SK-N-MC (cell line): ENCODE measurements at places on chromosomes 5 and 9.

- DNase-seq = no peak
Observed at GRCh38 chr5:23583081-23583480, 75.7 kb downstream of the PRDM9 start.

GRCh38 chr5:168348084-168348414 is 56.6 kb downstream of the WWC1 start:
- no peak for DNase-seq

GRCh38 chr9:84773022-84773421 is 103.5 kb downstream of the NTRK2 start:
- no peak for DNase-seq

GRCh38 chr5:138105709-138106108 is 21.9 kb downstream of the WNT8A start:
- no peak for DNase-seq

DNA sequence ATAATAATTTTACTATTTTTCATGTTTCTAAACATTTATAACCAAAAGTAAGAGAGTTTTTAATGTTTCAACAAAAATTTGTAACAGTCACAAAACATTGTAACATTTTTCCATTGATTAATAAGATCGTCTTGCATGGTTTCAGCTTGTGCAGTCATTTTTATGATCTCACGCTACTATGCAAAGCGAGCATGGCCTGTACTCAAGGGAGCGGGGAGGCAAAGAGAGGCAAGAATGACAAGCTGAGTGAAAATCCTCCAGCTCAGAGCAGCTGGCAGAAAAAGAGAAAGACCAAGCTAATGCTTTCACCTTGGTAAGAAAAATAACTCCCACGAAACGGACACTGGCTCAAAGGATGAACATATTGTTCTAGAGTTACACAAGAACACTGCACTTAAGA is 90.0 kb upstream of the SV2C start:
- no peak for DNase-seq

DNA sequence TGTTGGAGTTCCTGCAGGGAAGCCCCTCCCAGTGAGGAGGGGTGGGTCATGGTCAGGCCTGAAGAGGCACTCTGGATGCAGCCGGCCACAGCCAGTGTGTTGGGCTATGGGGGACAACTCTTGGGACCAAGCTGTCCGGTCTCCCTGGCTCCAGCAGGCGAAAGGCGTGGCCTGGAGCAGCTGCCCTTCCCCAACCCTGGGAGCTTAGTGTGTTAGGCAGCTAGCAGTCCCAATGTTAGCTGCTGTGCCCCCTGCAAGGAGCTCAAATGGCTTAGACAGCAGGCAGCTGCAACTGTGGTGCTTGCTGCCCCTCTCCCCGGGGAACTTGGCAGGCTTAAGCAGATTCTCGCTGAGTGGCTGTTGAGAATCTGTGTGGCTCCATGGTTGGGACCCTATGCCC is 67.5 kb upstream of the ACTBL2 start:
- no peak for DNase-seq

- DNase-seq = no peak
Observed at GRCh38 chr5:111552896-111553295, 40.6 kb upstream of the STARD4 start.

- DNase-seq = no peak
Observed at GRCh38 chr5:6772886-6773285, 59.7 kb downstream of the TENT4A start.

- peak; percentile 47 for DNase-seq
Observed at GRCh38 chr5:103475629-103476240, 86.9 kb downstream of the NUDT12 start.

GRCh38 chr9:126125177-126125576 is 201.5 kb upstream of the MVB12B start:
- no peak for DNase-seq

GRCh38 chr5:150619359-150620230 is 20.9 kb upstream of the SYNPO start:
- no peak for DNase-seq

GRCh38 chr5:160036884-160037283 is 27.9 kb downstream of the TTC1 start:
- no peak for DNase-seq

- DNase-seq = no peak
Observed at GRCh38 chr5:151448038-151448985, 909 bp downstream of the SLC36A1 start.

DNA sequence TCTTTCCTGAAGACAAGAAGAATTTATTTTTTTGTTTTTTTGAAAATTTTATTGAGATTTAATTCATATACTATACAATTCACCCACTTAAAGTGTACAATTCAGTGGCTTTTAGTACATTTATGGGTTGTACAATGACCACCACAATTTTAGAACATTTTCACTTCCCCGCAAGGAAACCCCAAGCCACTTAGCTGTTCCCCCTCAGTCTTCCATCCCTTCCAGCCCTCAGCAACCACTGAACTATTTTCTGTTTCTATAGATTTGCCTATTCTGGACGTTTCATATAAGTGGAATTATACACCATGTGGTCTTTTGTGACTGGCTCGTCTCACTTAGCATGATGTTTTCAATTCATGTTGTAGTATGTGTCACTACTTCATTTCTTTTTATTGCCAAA is 28.0 kb downstream of the DNAI1 start:
- no peak for DNase-seq

GRCh38 chr9:84759300-84759750 is 89.8 kb downstream of the NTRK2 start:
- no peak for DNase-seq

DNA sequence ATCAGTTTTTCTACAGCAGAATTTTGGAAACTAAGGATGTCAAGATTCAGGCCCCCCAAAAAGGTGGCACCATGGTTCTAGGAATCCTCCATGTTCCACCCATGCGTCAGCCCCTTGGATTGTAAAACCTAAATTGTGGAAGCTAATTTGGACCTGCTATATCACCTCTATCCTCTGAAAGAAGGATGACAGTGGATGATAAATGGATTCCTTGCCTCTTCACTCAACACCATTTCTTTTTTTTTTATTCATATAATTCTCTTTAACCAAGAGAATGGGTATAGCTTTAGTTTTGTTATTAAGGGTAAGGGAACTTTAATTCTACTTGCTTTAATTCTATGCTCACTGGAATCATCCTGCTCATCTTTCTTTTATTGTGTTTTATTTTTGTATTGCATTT is 71.8 kb downstream of the GNAQ start:
- DNase-seq = no peak

DNA sequence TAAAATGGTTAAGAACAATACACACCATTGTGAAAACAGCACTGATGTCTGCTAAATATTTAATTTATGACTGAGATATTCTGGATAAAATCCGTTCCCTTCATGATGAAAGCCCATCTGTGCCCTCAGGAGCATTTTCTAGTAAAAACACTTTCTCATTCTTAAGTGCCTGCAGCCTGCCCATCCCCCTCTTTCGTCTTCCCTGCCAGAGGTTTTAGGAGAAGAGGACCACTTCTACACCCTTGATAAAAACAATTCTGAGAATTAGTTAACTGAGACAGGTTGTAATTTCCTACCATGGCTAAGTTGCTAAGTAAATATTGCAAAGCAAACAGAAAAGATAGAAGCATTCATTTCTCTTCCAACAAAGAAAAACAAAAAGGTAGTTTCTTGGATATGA is 272.6 kb downstream of the ATPSCKMT start:
- no peak for DNase-seq

- no peak for DNase-seq
Observed at GRCh38 chr5:158614951-158615350, 484.8 kb downstream of the EBF1 start.
